ENCODE measurements at places on chromosomes 12 and 14.
A peak's percentile ranks its signal among the peaks of the same experiment; 100 is the strongest.

- no peak for DNase-seq
These were observed 311.4 kb downstream of the RGS6 start for GRCh38 chr14:72243309-72244293.

DNA sequence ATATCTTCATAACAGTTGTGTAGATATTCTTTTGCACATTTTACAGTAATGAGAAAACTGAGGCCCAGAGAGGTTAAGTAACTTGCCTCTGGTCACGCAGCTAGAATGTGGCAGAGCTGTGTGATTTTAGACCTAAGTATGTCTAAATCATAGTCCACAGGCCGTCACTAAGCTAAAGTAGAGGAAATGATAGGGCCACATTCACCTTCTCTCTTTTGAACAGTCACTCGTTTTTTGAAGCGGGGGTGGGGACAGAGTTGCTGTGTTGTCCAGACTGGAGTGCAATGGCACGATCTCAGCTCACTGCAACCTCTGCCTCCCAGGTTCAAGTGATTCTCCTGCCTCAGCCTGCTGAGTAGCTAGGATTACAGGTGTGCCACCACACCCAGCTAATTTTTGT, 68.5 kb downstream of the RASSF3 start:
- no peak for DNase-seq

GRCh38 chr14:76564471-76565422, 188.8 kb downstream of the ESRRB start:
- no peak for DNase-seq

- DNase-seq: peak; percentile 99
These were observed at the start of gene HEBP1 for GRCh38 chr12:12999959-13000615. TSS of gene HEBP1 (minus strand) at chr12:13000265. CDS start at chr12:13000114, 151 bp downstream.

GRCh38 chr14:54147282-54147681, 190.7 kb upstream of the BMP4 start:
- DNase-seq: peak; percentile 56

DNA sequence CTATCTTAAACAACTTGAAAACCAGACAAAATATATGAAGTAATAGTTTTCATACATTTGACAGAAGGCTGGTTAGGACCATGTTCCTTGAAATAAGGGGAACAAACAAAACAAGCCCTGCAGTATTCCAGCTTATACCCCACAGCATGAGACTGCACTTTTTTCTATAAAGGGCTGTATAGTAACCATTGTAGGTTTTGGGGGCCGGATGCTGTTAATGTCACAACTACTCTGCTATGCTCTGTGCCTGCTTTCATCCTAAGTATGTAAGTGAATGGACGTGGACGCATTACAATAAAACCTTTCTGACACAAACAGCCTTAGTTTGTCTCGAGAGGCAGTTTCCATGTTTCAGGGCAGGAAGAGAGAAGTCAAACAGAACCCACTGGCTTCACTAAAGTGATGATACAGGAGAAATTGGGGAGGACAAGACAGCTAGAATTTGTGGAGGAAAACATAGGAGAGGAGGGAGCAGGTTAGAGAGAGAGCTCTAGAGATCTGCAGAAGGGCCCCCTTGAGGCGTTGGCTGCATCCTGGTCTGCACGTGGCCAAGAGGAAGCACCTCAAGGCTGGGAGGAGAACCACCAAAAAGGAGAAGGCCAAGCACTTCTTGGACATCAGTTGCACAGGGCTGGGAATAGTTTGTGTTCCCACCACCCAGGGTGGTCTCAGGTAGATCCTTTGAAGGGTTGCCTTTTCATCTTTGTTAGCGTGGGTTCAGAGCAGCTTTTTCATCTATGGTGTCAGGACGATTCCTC, 63.7 kb downstream of the TRAF3 start:
- DNase-seq: no peak

- DNase-seq: no peak
These were observed 8.1 kb downstream of the TMEM179 start for GRCh38 chr14:104596451-104596918.

DNA sequence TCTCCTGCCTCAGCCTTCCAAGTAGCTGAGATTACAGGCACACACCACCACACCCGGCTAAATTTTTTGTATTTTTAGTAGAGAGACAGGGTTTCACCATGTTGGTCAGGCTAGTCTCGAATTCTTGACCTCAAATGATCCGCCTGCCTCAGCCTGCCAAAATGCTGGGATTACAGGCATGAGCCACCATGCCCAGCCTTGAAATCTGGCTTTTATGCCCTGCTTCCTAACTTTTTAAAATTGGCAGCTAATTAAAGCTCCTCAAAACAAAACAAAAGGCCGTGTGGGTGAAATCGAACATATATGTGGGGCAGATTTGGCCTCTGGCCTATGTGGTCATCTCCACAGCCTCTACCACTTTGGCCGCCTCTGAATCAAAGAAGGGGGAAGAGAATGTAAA, 37.9 kb downstream of the KCTD10 start:
- no peak for DNase-seq

DNA sequence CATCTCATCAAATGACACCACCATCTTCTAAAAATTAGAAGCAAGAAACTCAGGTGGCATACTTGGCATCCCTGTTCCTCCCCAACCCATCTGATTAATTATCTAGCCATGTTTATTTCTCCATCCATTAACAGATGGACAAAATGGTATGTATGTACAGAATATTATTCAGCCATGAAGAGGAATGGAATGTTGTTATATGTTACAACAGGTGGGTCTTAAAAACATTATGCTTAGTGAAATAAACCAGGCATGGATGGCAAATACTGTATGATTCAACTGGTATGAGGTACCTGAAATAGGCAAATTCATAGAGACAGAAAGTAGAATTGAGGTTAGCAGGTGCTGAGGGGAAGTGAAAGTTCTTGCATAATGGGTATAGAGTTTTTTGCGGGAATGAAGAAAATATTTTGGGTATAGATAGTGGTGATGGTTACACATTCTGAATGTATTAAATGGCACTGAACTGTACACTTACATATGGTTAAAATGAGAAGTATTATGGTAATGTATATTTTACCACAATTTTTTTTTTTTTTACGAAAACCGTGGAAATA, 17.5 kb downstream of the YY1 start:
- no peak for DNase-seq
